Stimulated activated CD8-positive, alpha-beta memory T cell treated with anti-CD3 and anti-CD28 coated beads, Interleukin-15, amount 100 ng/mL, for 4 hours (primary cell): ENCODE measurements at places on chromosomes 1 and 21.

DNA sequence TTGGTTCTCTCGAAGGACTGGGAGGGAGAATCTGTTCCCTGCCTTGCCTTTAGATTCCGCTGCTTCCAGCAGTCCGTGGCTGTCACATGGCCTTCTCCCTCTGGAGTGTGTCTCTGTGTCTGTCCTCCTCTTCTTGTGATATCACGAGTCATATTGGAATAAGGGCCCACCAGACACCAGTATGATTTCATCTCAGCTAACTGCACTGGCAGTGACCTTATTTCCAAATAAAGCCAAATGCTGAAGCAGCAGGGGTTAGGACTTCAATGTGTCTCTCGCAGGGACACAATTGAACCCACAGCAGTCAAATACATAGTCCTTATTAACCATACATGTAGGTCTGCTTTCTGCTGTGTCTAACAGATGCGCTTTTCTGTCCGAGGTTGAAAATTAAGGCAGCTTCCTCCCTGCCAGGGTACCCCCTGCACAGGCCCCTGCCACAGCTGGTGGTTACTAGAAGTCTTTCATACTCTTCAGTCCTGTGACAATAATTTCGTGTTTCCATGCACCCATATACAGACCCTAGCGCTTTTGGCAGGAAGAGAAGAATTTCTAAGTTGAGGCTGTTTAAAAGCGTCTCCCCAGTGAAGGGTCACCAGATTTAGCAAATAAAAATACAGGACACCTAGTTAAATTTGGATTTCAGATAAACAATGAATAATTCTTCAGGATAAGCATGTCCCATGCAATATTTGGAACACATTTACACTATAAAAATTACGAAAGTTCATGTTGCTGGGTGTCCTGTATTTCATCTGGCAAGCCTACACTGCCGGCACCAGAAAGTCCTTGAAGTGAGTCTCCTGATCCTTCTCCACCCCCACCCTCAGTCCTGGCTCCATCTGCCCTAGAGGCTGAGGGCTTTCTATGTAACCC is 182.1 kb downstream of the ETS2 start:
- no peak for DNase-seq

DNA sequence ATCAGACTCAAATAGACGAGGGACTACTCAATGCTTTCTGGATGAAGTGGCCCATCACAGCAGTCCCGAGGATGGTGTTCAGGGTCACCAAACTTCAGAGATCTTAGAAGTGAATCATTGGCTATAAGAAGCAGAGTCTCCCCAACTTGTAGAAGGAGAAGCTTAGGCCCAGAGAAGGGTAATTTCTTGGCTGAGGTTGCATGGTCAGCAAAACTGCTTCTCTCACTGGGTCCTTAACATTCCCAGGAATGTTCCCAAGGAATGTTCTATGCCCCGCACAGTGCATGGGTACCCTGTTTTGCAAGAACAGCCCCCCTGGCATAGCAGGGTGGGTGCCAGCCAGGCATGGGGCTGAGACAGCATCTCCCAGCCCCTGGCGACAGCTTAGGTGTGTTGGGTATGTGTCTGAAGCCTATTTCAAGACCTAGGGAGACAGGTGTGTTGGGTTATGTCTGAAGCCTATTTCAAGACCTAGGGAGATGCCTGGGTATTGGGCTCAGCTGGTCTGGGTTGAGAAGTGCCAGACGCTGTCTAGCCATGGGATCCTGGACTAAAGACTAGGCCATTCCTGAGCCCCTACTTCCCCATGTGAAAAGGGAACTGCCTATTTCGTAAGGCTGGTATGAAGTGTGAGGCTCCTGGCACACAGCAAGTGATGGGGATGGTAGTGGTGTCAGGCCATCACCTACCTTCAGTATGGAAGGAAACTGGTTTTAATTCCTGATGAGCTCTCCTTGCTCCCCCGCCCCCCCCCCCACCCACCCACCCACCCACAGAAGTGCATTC is 26.1 kb downstream of the PADI6 start:
- DNase-seq, result no peak

- DNase-seq, result no peak
Measured at GRCh38 chr1:157961805-157962762, 31.4 kb upstream of the KIRREL1 start.

GRCh38 chr1:210536254-210536961 is 207.7 kb downstream of the HHAT start:
- no peak for DNase-seq

- DNase-seq, result no peak
Measured at GRCh38 chr1:201662646-201663045, 123.7 kb downstream of the NAV1 start.

- no peak for DNase-seq
Measured at GRCh38 chr1:67588178-67588855, 96.7 kb upstream of the GADD45A start.

DNA sequence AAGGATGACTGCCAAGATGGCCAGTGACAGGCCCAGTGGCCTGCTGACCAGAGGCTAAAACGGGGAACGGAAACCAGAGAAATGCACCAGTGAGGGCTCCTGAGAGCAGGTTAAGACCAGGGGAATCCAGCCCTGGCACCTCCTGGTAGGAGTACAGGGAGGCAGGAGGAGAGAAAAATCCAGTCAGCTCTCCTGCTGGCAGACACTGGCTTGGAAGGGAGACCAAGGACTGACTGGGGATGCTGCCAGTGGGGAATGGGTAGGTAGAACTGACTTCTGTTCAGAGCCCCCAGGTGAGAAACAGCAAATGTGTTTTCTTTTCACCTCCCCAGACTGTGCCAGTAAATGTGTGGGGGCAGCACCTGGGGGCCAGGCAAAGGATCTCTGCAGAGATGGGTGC is 27.7 kb upstream of the CRNN start:
- DNase-seq, result no peak

DNA sequence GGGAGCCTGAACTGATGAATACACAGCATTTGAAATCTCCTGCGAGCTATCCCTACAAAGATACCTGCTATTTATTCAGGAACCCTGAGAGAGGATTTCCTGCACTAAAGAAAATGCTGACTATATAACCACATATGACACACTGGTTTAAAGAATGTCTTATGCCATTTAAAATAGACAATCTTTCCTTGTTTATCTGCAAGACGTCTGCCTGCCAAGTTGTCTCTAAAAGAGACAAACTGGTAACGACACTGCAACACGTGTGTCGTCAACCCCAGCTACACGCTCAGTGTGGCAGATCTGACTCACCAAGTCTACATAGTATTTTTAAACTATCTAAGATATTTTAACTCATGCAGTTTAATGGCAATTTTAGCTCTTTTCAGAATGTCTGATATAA is 42.7 kb downstream of the APP start:
- DNase-seq, result no peak

DNA sequence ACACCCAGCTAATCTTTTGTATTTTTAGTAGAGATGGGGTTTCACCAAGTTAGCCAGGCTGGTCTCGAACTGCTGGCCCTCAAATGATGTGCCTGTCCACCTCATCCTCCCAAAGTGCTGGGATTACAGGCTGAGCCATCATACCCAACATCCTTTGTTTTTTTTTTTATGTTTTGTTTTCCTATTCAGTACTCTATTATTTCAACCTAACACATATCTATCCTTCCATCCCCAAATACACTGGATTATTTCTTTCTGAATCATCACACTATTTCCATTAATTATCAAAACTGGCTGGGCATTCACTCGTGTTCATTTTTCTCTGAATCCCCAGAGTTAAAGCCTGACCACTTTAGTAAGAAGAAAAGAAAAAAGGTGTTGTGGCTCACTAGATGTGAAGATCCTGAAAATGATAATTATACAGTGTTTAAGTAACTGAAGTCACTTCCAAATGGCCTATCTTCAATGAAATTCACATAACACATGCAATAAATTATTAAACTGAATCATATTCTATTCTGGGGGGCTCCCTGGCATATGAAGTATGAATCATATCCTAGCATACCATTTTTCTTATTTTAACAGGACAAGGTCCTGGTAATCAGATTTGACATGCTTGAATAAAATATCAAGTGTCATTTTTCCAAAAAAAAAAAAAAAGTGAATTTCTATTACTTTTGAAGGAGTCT is 1754.2 kb downstream of the BRINP3 start:
- DNase-seq, result no peak

- DNase-seq, result no peak
Measured at GRCh38 chr1:9996624-9997582, at the start of gene RBP7. TSS of gene RBP7 (plus strand) at chr1:9997228. CDS start at chr1:9997259, 31 bp downstream.

- DNase-seq, result no peak
Measured at GRCh38 chr1:226133504-226134123, 52.9 kb downstream of the ACBD3 start.

DNA sequence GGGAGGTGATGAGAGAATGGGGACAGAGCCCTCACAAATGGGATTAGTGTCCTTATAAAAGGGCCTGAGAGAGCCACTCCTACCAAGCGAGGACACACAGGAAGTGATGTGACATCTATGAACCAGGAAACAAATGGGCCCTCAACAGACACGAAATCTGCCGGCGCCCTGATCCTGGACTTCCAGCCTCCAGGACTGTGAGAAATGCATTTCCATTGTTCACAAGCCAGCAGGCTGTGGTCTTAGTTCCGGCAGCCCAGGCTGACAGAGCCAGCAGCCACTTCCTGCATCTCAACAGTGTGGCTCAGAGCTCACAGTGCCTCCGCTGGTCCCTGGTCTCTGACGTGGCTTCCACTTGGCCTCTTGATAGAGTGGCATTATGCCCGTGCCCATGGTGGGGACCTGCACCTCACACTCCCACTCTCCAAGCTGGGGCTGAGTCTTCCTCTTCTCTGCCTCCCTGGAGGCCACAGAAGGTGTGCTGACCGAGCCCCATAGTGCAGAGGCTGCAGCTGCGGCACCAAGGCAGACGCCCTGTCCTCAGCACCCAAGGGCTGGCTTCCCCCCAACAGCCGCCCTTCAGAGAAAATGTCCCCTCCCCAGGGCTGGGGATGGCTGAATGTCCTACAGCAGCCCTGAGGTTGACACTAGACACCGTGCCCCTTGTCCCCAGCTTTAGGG is 44.9 kb downstream of the ACOT7 start:
- no peak for DNase-seq

- DNase-seq, result no peak
Measured at GRCh38 chr1:240619906-240620621, 8.1 kb upstream of the GREM2 start.

GRCh38 chr1:18907021-18907916 is 4.9 kb upstream of the ALDH4A1 start:
- DNase-seq, result peak; percentile 42

GRCh38 chr1:110633646-110634030 is 27.5 kb upstream of the KCNA2 start:
- DNase-seq, result no peak

- no peak for DNase-seq
Measured at GRCh38 chr1:157515709-157516108, 36.6 kb downstream of the FCRL5 start.

DNA sequence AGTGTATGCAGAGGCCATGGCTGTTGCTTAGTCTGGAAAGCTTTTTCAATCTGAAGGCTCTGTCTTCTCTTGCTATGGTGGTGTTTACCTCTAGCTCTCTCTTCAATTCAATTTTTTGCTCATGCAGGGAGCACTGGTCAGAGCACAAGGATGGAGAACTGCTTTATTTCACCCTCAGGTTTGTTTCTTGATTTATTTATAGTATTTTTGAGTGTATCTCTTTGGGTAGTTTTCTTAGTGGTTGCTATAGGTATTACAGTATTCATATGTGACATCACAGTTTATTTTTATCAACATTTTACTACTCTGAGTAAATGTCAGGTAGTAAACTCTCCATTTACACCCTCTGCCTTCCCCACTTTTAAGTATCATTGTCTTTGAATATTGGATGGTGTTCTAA is 147.9 kb downstream of the RASAL2 start:
- no peak for DNase-seq

- DNase-seq, result no peak
Measured at GRCh38 chr1:226873771-226874578, 3.6 kb downstream of the PSEN2 start.

DNA sequence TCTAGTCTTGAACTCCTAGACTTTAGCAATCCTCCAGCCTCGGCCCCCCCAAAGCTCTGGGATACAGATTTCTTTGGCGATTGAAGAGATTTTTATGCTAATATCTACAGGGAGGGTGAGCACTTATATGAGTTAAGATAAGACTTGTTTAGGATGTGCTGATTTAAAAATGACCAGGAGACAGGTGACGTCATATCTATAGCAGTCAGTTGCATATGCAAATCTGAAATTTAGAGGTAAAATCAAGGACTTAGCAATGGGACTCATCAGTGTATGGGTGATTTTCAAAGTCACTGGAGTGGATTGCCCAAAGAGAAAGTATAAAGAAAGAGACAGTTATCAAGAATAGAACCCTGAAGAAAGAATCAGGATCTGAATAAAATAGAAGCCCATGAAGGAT is 394.5 kb downstream of the ADGRL2 start:
- no peak for DNase-seq

GRCh38 chr1:54834007-54834541 is 33.0 kb upstream of the TTC22 start:
- no peak for DNase-seq

DNA sequence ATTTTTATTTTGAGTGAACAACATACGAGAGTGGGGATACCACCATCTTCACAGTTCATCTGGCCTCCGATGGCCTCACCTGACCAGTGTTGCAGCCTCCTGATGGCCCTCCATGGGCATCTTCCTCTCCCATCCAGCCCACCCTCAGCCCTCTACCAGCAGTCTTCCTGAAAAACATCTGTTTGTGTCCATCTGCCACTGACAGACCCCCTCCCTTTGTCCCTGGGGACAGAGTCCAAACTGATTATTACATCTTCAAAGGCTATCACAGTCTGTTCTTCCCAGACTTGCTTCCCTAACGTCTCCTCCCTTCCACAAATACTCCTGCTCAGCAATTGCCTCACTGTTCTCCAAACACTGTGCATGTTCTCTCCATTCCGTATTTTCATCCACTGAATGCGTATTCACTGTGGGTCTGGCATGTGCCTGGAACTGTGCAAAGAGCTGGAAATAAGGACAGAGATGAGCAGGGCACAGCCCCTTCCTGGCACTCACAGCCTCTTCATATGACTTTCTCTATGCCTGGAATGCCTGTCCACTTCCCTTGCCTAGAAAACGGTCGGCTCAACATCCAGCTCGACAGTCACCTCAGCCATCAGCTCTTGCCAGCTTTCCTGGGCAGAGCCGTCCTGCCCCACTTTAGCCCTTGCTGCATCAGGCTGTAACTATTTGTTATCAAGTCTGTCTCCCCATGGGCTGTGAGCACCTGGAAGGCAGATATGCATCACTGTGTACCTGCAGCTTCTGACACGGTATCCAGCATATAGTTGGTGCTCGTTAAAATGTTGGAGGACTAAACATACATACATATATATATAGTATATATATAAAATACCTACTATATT is 8.3 kb upstream of the ATF3 start:
- DNase-seq, result no peak

- no peak for DNase-seq
Measured at GRCh38 chr21:36688324-36688723, 10.6 kb upstream of the SIM2 start.

GRCh38 chr1:208562151-208562960 is 318.2 kb upstream of the PLXNA2 start:
- no peak for DNase-seq

DNA sequence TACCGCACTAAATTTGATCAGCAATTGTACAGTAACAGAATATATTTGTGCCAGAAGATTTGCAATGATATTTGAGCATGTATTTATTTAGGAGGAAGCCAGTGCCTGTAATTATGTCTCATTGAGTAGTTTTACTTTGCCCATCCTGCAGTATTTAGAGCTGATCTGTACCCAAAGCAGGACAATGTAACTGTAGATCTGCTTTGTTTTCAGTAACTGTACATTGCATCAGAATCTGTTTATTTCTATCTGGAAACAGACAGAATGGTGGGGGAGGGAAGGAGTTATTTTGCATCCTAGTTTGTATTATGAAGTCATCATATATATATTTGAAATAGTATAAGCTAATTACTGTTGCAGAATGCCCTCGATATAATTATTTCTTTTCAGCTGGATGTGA is 36.2 kb upstream of the LRRC8C start:
- no peak for DNase-seq
